Activated naive CD4-positive, alpha-beta T cell (primary cell): ENCODE measurements at places on chromosomes 2 and 18.

DNA sequence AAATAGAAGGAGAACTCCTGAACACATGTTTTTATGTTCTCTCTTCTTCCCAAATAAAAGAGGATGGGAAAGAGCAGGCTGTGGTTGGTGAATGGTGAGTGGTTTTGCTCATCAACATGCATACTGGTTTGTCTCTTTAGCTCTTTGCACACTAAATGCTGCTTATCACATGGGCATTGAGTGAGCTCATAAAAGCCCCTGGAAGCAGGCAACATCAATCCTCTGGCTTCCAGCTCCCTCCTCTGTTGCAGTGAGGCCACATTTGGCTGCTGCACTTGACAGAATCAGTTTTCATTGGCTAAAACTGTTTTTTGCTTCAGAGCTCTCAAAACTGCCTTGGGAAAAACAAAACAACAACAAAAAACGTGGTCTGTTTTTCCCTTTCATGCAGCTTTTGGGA, 1308.2 kb upstream of the NRXN1 start:
- no peak for DNase-seq

DNA sequence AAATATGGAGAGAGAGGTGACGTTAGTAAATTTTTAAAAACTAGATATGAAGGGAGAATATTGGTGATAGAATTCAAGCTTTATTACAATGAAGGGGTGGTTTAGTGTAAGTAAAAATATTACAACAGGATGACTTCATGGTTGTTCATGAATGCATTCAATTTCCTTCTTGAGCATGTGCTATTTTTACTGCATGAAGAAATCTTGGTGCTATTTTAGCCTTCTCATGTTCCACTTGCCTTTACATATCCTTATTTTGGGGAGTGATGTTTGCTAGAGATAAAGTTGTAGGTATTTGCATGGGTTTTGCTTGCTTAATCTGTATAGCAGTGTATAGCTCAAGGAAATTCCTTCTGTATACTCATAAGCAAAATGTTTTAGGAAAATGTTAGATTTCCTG, 195.0 kb upstream of the MMADHC start:
- no peak for DNase-seq

- DNase-seq: no peak
Measured at GRCh38 chr18:49566217-49566770, 4.4 kb downstream of the LIPG start.

GRCh38 chr2:188518381-188518780, 226.7 kb downstream of the GULP1 start:
- DNase-seq: no peak

DNA sequence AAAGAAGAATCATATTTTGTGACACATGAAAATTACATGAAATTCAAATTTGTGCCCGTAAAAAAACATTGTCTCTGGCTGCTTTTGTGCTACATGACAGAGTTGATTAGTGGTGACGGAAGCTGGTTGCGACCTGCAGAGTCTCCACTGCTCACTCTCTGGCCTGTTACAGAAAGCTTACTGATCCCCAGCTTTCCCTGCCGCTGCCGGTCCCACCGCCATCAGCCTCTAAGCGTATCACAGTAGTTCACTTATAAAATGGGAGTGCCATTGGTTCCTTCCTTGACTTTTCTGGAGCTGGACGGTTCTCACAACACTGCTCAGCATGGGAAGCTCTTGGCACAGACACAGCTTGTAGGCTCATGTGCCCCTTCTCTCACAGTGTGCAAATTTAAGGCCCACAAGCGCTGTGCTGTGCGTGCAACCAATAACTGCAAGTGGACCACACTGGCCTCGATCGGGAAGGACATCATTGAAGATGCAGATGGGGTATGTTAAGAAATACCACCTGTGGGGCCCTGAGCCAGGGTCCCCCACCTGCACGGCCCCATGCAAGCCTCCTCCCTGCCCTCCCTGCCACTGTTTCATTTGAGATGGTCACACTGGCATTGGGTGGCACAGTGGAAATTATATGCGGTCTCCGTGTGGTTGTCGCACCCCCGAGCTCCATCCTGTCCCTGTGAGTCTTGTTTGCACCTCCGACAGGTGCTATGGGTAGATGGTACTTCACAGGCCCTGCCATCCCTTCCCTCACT, 81.3 kb downstream of the DGKD start:
- no peak for DNase-seq

DNA sequence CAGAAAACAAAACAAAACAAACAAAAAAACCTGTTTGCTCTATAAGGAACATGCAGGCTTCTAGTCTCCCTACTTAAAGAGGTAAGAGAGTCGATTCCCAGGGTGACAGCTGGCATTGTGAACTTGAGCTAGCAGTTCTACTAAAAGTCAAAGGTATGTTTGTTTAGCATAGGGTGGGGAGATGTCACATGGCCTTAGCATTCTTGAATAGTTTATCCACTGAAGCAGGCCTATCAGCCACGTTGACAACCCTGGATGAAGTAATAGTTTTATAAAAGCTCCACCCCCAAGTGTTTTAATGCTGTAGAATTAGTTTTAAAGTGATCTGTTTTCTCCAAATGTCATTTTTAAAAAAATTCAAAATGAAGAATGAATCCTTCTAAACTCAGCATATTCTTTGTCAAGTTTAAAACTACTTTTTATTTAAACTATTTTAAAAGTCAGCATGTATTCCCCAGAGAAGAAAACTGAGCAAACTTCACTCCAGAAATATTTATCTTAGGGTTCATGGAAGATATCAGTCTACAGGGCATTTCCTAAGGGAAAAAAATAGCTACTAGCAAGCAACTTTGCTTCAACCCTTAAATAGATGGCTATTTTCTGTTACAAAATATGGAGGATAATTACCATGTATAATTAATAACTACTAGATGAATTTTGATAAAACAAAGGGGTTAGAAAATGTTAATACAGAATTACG, 1.7 kb downstream of the MYOM1 start:
- DNase-seq: no peak

GRCh38 chr18:57433934-57434535, 1.1 kb upstream of the ONECUT2 start:
- DNase-seq: no peak

DNA sequence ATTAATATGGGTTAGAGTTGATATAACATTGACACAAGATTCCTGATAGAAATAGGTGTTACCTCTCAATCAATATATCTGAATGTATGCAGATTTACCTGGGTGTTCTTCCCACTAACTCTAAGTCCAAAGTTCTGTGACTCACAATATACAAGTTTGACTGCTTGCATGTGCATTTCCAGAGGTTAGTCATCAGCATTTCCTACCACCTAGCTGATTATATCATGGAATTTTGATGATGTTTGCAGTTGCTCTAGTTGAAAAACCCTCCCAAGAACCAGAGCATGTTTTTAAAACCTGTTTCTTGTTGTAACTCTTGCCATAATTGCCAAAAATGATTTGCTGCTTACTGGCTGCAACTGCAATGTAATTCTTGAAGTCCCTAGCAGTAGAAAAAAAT, 15.0 kb upstream of the DSG1 start:
- DNase-seq: no peak

DNA sequence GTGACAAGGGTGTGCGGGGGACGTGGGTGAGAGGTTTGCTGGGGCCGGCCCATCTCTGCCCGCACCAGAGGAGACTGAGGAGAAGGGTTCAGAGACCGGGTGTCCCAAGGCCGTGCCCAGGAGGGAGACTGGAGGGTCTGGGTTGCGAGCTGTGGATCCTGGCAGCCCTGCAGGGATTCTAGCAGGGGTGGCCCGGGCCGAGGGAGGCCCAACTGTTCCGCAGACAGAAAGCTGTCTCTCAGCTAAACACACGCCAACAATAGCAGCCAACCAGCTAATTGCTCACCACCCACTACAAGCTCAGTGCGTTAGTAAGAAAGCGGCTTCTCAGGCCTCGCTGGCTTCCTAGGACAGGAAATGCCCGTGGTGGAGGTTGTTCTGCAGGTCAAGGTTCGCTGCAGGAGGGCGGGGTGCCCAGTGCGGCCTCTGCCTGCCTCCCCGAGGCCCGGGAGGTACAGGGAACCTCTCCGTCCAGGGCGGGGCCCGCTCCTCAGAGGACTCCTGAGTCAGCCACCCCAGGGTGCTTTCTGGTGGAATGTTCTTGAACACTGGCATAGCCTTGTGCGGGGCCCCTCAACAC, 282.0 kb upstream of the PXDN start:
- DNase-seq: no peak

DNA sequence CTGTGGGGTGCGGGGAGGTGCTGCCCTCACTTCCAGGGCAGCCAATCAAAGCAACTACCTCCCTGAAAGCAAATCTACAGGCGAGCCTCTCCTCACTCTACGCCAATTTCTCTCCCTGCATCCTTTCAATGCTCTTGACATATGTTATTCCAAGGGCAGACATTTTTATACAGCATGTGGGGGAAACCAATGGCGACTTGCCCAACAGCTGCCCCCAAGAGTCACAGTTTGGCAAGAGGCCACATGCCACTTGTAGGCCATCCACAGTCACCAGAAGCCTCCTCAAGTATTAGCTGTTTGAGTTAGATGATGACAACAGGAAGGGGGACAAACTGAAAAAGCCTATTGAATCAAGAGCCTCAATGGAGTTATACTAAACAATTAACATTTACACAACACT, 114.6 kb downstream of the MYO5B start:
- DNase-seq: no peak

GRCh38 chr2:180910831-180911665, 69.4 kb upstream of the UBE2E3 start:
- no peak for DNase-seq

GRCh38 chr18:5678779-5679406, 135.1 kb upstream of the EPB41L3 start:
- no peak for DNase-seq

DNA sequence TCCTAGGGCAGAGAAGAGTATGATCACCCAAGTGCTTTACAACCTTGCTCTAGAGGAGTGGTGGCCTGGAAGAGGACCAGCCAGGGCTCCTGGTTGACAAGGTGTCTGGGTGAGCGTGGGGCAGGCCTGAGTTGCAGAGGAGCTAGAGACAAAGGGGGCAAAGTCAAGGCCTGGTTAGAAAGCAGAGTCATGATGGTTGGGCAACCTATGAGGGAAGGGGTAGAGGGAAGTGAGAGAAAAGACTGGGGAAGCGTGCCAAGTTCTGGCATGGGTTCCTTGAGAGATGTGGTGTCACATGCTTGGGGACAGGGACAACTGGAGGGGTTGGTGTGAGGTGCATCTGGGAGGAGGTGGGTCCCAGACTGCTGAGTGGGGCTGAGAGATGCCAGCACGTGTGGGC, 13.5 kb downstream of the ZFP36L2 start:
- DNase-seq: no peak

GRCh38 chr2:189516546-189516945, 64.0 kb downstream of the SLC40A1 start:
- no peak for DNase-seq

GRCh38 chr2:219906114-219907010, 278.9 kb downstream of the SLC4A3 start:
- no peak for DNase-seq

GRCh38 chr2:126222278-126222677, 433.7 kb upstream of the GYPC start:
- DNase-seq: no peak

GRCh38 chr2:40179801-40180200, 272.1 kb downstream of the SLC8A1 start:
- DNase-seq: no peak

DNA sequence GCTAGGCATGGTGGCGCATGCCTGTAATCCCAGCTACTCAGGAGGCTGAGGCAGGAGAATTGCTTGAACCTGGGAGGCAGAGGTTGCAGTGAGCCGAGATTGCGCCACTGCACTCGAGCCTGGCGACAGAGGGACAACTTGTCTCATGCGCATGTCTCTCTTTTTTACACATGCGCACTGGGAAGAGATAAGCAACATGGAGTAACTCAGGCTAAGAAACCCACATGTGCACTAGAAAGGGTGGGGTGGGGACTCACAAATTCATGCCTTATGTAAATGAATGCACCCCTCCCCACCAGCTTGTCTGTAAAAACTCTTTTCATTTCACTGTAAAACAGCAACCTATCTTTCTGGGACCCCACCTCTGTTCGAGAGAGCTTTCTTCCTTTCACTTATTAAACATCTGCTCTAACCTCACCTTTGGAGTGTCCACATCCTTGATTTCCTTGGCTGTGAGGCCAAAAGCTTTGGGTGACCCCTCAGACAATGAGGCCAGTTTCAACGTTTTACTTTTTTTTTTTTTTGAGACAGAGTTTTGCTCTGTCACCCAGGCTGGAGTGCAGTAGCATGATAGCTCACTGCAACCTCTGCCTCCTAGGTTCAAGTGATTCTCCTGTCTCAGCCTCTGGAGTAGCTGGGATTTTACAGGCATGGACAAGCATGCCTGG, 91.6 kb upstream of the RMP24 start:
- DNase-seq: no peak

DNA sequence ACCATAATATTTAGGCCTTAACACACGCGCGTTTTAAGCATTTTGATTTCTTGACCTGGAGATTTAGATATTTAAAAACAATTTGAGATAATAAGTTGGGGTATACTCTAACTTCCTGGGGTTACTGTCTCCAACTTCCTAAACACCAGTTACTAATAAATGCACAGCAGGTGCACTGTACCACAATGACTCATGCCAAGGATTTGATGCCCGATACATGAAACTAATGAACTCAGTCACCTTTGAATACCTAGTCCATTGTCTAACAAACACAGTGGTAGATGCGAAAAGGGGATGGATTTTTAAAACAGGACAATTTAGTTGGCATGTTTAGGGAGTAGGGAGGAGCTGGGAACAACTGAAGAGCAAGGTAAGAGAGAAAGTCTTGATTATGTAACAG, 21.2 kb downstream of the CABYR start:
- no peak for DNase-seq

DNA sequence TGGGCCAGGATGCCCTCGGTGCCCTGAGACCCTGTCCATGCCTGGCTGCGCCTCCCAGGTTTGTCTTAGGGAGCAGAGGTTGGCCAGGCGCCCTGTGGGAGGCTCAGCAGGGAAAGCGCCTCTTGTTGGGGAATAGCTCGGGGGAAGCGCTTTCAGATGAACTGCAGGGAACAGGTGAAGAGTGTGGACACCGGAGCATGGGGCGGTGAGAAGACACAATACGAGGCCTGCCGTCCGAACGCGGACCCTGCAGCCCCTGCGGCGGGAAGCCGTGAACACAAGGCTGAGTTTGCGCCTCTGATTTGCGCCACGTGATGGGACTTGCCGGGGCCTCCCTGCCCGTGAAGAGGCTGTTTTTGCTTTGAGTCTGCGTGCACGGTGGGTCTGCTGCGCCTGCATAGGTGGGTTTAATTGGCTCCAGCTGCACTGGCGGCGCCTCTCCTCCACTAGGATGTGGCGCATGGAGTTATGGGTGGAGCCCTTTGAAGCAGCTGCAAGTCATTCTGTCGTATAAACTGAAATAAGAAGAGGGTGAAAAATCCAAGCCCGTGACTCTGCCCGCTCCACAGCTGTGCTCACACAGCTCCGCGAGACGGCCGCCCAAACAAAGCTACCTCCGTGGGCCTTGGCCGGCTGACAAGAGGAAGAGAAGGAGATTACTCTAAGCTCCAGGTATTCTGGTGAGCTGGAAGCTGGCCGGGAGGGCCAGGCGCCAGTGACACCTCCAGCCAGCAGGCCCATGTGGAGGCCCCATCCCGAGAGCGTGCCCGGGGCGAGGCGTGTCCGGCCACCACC, 103.5 kb upstream of the CTDP1 start:
- DNase-seq: no peak

- DNase-seq: no peak
Measured at GRCh38 chr2:227344231-227344630, 19.2 kb downstream of the MFF start.
